ENCODE measurements at places on chromosomes 4 and X.

- DNase-seq = no peak
These were observed 120.4 kb upstream of the DUSP21 start for GRCh38 chrX:44723426-44723825.

DNA sequence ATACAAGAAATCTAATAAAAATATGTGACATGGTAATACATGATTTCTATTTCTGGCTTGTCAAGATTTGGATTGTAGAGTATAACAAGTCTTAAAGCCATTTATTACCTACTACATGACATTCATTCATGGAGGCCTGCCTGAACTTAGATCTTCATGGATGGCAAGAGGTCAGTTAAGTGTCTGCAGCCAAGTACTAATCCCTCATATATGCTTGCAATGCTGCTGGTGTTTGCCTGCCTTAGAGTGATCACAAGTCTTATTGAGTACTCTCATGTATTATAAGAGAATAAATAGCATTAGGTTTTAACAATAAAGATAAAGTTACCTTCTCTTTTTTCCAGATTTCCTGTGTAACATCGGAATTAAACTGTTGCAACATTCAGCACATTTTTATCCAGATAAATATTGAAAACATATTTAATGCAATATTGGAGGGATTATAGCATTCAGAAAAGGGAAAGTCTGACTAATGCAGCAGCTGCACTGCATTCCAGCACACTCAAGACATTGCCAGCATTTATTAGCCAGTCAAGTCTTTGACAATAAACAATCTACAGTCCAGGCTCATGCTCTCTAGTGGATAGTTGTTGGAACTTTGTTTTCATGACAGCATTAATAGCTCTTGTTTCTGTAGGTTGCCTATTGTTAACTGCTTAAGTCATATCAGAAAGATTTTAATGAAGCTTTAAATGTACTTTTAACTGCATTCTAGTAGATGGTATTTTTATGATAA is 737.1 kb downstream of the FAT4 start:
- DNase-seq = no peak

DNA sequence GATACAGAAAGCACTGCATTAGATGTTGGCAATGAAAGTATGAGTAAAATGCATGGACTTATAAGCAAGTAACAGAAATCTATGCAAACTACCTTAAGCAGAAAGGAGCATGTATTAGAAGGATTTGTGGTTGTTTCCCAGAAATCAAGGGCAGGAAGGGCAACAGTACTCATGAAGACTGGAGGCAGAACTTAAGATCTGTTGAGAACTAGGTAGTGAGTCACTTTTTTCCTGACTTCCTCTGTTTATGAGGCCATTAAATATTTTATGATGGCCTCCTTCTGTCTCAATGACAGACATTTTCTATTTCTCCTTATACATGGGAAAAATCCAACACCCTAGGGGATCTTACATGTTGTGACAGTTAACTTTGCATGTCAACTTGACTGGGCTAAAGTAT is 398.2 kb downstream of the MID1IP1 start:
- no peak for DNase-seq

DNA sequence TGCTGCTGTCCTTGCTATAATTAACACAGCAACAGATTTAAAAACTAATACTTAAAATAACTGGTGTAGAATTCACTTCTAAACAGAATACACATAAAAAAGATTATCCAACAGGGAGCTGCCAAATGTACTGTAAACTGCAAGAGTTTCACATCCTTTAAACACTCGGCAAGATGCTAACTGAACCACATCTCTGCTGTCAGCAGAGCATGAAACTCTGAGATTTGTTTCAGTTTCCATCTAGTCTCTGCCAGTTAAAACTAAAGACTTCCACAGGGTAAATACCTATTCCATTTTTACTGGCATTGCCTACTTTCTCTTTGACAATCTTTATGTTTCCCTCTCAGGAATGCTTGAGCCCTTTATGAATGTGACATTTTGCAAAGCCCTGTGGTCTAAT is 127.7 kb downstream of the SLC7A11 start:
- no peak for DNase-seq

DNA sequence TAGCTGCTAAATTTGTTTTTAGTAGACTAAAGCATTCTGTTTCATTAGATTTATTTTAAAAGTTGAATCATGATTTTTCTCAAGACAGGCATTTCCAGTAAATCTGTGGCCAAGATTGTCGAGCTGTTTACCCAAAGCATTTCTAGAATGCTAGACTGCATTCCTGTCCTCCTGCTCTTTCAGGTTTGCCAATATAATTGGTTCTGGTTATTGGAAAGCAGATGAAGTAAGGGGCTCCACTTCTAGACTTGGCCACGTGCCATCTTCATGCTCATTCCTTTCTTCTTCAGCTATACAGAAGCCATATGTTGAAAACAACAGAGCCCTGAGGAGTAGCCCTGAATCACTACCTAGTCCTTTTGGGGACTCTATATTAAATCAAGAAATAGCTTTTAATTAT is 62.5 kb downstream of the PGRMC2 start:
- DNase-seq = no peak
